ENCODE measurements at places on chromosomes 3 and 15.

DNA sequence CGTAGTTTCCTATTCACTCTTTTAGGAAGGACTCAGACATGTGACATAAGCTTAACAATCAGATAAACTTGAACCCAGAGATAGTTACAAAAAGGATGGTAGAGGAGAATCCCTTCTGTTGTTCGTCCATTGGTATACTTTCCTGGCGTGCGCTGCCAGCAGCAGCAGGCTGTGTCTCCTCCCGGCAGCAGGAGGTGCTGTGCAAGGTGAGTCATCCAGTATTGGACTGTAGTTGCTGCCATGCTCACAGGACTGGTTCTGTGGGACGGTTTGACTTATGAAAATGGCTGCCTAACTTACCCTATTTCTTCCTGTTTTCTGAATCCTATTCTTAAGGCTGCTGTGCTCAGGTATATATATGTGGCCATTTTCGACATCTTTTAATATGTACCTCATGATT lies 253.4 kb upstream of the LRRC3B start:
- DNase-seq, result no peak

- DNase-seq, result no peak
These were observed 191.8 kb downstream of the SEMA6D start for GRCh38 chr15:47908950-47909670.

DNA sequence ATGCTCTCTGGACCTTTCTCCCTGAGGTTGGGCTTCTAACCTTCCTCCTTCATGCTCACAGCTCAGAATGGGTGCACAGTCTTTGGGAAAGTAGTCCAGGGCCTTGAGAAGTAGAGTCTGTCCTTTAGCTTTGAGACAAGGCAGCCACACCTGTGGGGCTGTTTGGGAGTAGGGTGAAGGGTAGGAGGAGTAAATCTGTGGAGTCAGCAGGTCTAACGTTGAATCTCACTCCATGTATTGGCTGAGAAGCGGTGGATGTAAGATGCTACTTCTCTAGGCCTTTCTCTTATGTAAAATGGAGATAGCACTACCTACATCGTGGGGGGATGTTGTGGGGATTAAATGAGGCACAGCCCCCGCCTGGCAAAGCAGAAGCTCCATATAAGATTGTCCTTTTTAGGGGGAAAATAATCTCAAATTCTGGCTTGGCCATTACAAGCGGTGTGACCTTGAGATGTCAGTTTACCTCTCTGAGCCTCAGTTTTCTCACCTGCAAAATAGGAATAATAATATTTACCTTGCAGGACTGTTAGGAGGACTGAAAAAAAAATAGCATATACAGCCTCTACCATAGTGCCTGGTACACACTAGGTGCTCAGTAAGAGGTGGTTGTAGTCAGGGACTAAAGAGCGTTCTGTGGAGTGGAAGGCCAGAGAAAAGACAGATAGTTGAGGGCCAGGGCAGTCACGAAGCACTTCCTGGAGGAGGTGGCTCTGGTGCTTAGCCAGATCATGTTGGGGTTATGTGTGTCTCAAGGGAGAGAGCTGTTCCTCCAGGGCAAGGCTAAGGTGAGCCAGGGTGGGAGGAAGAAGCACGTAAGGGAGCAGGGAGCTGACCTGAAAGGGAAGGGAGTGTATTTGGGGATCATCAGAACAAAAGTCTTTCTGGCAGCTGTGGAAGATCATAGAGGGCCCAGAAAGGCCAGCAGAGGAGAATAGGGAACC lies 82.8 kb upstream of the MRPS22 start:
- DNase-seq, result no peak

DNA sequence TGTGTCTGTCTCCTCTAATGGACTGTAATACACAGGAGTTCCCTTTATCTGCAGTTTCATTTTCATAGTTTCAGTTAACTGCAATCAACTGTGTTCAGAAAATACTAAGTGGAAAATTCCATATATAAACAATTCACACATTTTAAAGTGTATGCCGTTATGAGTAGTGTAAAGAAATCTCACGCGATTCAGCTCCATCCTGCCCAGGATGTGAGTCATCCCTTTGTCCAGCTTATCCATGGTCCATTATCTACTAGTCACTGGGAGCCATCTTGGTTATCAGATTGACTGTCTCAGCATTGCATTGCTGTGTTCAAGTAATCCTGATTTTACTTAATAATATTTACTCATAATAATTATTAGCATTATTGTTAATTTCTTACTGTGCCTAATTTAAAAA lies 14.5 kb downstream of the ZPLD1 start:
- no peak for DNase-seq

- peak; percentile 61 for DNase-seq
These were observed 202.8 kb downstream of the SV2B start for GRCh38 chr15:91302588-91303439.

GRCh38 chr3:64490180-64490724 lies 197.5 kb downstream of the ADAMTS9 start:
- DNase-seq, result no peak

DNA sequence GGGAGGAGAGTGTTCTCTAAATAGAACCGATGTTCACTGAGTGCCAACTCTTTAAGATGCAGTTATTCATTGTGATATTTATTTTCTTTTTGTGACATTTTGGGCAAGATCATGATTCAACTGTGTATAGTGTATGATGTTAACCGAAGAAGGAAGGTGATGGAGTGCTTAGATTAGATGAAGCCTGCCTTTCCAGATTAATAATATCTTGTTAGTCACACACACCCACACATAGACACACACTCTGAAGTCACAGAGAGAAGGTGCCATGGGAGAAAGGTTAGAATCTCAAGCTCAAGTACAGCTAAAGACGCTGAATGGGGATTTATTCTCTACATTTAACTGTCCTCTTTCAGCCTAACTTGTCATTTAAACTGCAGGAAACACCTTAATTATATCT lies 77.0 kb downstream of the SLC9A9 start:
- DNase-seq, result no peak

DNA sequence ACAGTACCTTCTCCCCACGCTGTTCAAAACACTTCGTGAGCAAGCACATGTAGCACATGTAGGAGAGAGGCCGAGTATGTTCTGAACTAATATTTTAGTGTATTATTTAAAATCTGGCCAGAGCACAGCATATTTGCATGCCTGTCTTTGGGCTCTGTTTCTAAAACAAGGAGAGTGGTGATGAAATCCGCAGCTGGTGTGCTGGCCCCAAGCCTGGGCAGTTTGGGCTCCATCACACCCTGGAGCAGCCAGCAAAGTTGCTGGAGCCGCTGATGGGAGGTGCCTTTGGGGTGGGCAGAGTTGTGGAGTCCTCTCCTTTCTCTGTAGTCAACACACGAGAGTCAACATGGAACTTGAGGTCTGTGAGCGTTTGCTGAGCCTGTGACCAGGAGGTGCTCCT lies 116.6 kb downstream of the SLCO3A1 start:
- no peak for DNase-seq

DNA sequence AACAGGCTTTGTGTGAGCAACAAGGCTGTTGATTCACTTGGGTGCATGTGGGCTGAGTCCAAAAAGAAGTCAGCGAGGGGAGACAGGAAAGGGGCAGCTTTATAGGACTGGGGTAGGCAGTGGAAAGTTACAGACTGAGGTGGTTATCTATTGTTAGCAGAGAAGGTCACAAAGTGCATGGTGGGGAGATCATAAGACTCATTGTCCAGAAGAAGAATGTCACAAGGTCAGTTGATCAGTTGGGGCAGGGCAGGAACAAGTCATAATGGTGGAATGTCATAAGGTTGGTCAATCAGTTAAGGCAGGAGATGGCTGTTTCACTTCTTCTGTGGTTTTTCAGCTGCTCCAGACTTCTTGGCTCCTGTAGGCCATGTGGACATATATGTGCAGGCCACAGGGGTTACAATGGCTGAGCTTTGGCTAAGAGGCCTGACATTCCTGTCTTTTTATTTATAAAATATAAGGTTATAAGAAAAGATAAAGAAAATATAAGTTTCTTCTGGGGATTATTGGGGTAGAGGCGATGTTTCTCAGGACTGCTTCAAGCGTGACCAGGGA lies 69.5 kb upstream of the SNTN start:
- no peak for DNase-seq

DNA sequence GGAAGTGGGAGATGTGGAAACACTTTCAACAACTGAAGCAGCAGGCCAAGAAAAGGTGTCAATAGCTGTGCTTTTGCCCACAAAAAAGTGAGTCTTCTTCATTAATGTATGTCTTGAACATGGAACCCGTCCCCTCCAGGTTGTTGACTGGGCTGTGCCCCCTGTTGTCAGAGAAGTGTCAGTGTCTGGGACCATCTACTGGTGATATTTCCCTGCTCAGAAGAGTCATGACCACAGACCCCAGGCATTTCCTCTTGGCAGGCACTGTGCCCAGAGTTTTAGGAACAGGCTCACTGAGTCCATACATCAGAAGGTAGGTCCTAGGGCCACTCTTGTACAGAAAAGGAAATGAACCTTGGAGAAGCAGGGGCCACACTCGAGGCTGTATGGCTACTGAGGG lies 54.8 kb upstream of the LARS2 start:
- no peak for DNase-seq

- DNase-seq, result no peak
These were observed 74.3 kb downstream of the DGKG start for GRCh38 chr3:186287711-186288110.

- peak; percentile 22 for DNase-seq
These were observed 176.5 kb upstream of the PFN2 start for GRCh38 chr3:150146991-150147761.

GRCh38 chr3:172145031-172145686 lies 105.8 kb downstream of the FNDC3B start:
- peak; percentile 61 for DNase-seq

GRCh38 chr3:175486255-175486654 lies 627.1 kb downstream of the NAALADL2 start:
- DNase-seq, result peak; percentile 12

- DNase-seq, result no peak
These were observed 587 bp upstream of the TNK2 start for GRCh38 chr3:195908694-195909581.

DNA sequence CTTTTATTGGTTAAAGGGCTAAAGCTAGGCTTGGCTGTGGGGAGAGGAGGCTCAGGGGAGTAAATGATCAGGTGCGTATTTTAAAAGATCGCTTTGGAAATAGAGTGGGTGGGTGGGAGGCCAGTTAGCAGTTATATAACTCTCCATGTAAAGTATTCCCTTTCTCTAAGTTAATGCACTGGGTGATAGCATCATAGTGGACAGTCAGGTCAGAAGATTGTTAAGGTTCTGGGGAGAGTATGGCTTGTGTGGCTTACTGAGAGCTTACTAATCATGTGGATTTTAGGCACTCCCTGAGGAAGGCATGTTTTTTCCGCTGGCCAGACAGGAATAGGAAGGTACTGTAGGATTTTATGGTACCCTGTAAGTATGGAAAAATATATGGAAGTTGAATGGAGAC lies 6.3 kb upstream of the EIF3J start:
- DNase-seq, result no peak

DNA sequence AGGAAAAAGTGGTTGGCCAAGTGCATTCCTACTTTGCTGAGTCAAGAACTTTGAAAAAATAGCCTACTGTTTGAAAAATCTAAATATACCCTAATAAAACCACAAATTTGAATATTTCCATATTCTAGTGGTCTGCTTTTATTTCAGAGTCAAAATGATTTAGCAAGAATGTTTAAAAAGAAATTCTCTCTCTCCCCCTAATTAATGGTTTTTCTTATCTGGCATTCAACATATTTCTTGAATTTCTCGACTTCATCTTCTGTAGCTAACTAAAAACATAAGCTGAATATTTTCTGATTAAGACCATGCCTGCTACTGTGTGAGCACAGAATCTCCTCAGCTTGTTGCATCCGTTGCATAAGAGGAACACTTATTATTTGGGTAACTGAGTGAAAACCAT lies 563.5 kb upstream of the TBL1XR1 start:
- DNase-seq, result no peak

GRCh38 chr3:63912768-63913588 lies 795 bp upstream of the SCAANT1 start:
- no peak for DNase-seq

- DNase-seq, result peak; percentile 2
These were observed 277.4 kb upstream of the NR2E3 start for GRCh38 chr15:71532994-71533393.

DNA sequence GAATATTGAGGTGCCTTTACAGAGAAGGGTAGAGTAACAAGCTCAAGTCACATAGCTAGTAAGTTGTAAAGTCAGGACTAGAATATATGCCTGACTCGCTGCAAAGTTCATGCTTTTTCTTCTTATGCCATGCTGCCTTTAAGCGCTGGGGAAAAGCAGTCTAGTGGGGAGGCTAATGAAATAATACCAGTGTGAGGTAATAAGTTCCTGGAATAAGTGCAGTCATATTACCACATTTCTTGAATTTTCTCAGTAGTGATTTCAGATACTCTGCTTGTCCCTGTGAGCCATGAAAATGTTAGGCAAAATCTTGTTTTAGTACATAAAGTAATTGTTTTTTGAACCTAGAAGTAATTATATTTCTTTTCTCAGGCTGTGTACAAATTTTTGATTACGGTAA lies 71.8 kb downstream of the SYN2 start:
- DNase-seq, result no peak

DNA sequence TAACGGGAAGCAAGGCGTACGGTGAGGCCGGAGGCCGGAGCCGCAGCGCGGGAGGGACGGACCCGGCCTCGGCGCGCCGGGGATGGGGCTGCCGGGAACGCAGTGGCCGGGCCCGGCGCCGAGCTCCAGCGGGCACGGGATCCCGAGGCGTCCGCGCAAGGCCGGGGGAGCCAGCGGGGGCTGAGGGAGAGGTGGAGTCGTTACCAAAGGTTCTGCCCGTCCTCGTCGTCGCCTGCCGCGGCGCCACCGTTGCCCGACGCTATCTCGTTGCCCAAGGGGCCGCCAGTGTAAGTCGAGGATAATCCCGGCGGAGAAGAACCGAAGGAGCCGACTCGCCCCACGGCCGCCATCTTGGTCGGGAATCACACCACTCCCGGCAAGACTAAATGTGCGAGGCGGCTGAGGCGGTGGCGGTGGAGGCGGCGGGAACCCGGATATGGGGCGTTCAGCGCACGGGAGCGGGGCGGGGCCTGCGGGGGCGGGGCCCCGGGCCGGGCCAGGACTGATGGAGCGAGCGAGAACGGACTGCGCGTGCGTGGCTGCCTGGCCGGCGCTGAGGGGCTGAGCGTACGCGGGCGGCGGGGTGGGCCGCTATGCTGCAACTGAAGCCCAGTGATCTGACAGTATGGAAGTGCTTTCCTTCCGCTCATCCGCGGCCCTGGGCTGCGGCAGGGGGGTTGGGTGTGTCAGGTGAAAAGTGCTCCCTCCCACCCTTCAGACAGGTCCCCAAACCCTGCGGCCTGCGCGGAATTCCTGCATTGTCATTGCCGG lies at the start of gene DYNC1LI1:
Gene DYNC1LI1, minus strand, starts transcription at position 438 of the 771 bp plus-strand sequence. Its CDS starts 88 bp downstream, at position 350.
- DNase-seq, result peak; percentile 98

- DNase-seq, result no peak
These were observed 55.2 kb upstream of the KCNH8 start for GRCh38 chr3:19093084-19093483.

DNA sequence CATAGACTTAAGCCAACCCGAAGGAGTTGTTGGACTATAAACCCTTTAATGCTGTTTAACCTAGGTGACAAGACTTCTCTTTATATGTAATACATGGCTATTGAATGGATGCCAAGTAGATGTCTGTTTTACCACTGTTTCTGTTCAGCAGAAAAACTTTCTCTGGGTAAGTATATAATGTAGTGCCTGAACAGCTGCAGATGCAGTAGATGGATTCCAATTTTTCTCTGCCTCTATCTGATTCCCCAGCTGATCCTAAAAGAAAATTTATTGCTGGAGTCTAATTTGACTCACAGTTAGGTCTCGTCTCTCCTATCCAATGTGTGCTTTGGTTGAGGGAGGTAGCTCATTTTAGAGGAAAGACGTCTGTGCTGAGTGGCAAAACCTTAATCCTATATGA lies 256.5 kb upstream of the CBLB start:
- no peak for DNase-seq
